NCI-H2227 treated with DMSO at 0.1 percent for 48 hours (cell line): ENCODE measurements at places on chromosomes 5 and 9.
A peak's percentile ranks its signal among the peaks of the same experiment; 100 is the strongest.

GRCh38 chr9:127186806-127187205 is 64.4 kb upstream of the ANGPTL2 start:
- DNase-seq, result no peak

DNA sequence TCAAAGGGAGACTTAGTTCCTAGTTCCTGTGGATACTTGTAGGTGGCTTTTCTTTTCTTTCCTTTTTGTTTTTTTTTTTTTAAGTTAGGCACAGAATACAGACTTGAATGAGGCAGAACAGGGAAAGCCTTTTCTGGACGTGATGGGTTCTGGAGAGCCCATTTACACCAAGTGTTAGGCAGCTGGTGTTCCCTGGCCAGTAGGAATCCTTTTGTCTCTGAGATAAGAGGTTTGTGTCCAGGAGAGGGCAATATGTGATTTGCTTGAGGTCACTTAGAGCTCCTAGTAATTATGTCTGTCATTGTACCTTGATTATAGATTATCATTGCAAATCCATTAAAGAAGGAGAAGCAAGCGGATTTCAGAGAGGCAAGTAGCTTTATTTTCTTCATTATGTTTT is 9.1 kb downstream of the MEGF10 start:
- peak; percentile 33 for DNase-seq

DNA sequence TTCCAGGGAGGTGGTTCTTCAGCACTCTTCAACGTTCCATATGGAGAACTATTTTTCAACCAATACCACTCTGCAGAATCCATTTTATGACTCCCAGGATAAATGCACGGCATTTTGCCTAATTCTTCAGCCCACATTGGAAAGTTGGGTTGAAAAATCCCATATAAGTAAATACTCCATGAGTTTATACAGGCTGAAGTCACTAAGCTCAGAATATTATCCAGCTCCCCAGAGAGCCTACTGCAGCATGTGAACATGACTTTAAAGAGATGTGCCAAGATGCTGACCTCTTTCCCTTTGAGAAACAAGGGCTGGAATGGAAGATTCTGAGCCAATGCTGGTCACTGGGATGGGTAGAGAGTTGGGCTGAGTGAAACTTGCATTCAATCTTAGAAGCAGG is 111.9 kb upstream of the SLIT3 start:
- no peak for DNase-seq

GRCh38 chr5:179307013-179307800 is 38.1 kb downstream of the ADAMTS2 start:
- no peak for DNase-seq

DNA sequence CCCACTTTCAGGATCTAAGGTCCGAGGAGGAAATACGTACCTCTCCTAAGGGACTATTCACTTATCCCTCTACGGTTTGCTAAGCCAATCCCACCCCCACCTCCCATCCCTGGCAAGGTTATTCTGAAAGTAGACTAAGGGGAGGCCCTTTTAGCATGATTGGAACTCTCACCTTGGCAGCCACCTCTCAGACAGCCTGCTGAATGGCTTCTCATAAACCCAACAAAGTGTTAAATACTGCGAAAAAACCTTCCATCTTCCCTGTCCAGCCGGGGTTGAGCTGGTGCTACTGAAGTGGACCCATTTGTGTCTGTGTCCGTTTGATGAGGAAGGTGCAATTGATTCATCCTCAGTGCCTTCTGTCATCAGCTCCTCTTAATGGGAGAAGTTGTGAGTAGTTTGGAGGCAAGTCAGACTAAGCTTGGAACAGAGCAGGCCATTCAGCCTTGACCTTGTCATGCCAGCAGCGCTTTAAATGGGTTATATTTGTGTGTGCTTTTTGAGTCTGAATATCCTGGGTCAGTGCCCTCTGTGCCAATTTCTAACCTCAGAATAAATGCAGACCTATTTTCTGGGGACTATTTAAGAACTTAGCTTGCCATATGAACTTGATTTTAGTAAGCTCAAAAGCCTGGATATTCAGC is 476.3 kb upstream of the ZNF608 start:
- no peak for DNase-seq

- DNase-seq, result no peak
Measured at GRCh38 chr9:29965834-29966233, 2392.6 kb upstream of the C9orf72 start.
